ENCODE measurements at places on chromosomes 4 and X.

DNA sequence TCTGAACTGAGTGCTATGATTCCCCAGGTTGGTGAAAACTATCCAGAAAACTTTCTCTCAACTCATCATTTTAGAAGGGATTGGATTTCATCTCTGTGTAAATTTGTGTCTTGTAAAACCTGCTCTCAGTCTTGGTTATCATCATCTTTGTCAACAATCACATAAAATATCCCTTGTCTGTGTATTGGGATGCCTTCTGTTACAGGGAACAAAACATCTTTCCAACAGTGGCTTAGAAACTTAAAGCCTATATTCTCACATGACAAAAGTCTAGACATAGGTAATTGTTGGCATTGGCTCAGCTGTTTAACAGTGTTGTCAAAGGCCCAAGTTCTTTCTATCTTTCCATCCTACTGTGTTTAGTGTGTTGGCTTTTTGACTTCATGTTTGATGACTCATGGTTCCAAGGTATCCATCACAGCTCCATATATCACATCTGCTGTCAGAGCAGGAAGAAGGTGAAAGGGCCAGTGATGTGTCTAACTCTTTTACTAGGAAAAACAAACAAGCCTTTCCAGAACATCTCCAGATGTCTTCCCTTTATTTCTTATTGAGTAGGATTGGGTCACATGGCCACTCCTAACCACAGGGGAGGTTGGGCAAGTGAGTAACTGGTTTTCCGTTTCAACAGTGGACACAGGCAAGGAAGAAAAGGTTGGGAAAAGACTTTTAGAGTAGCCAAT lies 65.0 kb downstream of the PHEX start:
- no peak for DNase-seq

DNA sequence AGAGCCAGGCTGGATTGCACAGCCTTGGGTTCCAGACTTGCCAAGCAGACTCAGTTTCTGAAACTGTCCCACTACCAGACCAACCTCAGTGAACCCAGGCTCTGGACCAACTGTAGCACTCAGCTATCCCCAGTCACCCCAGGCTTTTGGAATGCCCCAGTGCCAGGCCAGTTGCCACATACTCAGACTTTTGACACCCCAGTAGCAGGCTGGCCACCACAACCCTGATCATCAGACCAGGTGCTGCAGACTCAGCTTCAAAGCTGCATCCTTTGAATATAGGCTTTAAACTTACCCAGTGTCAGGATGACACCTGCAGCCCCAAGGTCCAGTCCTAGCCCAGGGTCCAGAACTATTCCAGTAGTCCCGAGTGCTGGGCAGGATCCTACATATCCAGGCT lies 1389.9 kb downstream of the ARAP2 start:
- no peak for DNase-seq

- no peak for DNase-seq
Observed at GRCh38 chr4:154618708-154619315, 6.4 kb upstream of the FGG start.

DNA sequence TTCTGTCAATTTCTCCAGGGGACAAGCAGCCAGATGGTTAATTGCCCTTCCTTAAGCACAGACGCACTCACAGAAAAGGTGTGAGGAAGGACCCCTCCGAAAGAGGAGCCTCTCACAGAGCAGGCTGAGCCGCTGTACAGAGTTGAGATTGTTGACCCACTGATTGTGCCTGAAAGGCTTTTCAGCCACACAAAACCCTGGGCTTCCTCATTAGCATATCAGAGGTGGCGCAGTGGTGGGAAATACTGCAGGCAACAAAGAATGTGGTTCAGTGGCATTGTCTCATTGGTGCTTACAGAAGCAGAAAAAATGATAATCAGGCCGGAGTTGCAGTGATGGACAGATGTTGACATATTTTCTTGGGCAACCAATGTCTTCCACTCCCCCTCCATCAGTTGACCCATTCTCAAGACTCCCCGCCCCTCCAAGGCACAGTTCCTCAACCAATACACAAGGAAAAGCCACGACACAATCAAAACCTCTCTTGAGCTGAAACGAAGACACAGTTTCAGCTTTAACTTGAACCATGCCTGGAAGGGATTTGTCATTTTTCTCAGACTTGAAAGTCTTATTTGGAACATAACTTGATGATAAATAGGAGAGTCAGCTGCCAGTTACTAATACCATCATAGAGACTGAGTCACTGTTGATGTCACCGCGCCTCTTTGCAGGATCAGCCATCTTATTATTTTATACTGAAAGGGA lies 53.1 kb downstream of the ATXN3L start:
- DNase-seq: no peak

DNA sequence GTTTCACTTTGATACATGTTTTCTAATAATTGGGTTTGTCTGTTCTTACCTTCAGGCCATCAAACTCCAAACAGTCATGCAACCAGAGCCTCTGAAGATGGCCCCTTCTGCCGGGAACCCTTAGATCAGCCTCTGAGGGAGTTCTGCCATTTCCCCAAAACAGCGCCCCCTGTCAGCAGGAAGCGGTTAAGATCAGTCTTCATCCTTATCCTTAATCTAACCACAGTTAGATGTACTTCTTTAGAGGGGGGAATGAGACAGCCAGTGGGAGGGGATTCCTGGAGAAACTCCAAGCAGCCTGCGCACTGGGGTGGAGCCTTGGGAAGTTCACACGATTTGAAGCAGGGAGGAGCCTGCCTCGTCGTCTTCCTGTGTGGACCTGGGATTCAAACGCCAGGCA lies 185.4 kb downstream of the INPP4B start:
- no peak for DNase-seq

- no peak for DNase-seq
Observed at GRCh38 chrX:45485719-45486118, 285.0 kb upstream of the DIPK2B start.

DNA sequence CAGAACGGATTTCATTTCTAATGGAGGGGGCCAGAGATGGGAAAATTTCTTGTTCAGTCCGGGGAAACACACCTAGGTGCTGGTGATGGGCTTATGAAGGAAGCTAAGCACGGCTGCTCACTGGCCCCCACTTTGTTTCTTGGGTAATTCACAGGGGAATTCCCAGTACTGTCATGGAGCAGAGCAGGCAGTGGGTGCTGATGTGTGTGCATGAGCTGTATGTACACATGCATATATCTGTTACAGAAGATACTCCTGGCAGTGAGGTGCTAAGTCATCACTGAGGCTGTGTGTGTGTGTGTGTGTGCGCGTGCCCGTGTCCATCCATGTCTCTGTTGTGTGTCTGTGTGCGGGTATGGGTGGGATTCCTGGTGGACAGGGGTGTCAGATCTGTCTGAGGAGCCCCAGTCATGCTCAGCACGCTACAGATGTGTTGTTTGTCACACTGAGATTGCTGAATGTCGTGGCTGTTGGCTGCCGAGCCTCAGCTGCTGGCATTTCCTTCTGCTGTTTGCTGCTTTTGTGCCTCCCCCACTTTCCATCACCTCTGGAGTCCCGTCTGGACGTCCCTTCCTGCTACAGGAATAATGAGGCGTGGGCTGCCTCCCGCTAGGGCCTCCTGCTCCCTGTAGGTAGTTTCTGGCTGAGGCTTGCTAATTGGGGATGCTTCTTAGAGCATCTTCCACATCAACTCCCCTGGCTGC lies 53.3 kb downstream of the JADE1 start:
- no peak for DNase-seq

DNA sequence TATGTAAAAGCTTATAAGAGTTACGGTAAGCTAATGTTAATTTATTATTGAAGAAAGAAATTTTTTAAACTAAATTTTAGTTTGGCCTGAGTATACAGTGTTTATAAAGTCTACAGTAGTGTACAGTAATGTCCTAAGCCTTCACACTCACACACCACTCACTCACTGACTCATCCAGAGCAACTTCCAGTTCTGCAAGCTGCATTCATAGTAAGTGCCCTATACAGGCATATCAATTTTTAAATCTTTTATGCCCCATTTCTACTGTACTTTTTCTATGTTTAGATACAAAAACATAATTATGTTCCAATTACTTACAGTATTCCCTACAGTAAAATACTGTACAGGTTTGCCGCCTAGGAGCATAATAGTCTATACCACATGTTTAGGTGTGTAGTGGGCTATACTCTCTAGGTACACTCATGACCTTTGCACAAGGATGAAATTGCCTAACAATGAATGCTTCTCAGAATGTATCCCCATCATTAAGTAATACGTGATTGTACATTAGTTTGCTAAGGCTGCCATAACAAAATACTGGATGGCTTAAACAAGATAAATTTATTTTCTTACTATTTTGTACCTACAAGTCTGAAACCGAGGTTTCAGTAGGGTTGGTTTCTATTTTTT lies 333.8 kb upstream of the PCDH7 start:
- no peak for DNase-seq

DNA sequence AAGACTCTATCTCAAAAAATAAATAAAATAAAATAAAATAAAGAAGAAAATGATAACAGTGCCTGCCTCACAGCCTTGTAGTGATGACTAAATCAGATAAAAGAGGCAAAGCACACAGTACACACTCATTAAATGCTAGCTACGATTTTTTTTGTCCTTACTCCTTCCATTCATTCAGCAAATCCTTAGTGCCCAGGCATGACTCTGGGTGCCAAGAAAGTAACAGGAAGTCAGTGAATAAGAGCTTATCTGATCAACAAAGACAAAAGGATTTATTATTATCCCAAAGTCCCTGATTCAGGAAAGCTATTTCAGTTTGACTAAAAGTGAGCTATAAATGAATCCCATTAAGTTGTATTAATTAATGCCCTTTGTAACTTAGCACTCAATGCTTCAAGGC lies 92.7 kb downstream of the SH3KBP1 start:
- no peak for DNase-seq

GRCh38 chr4:63663870-63664269 lies 745.4 kb downstream of the TECRL start:
- DNase-seq: no peak

DNA sequence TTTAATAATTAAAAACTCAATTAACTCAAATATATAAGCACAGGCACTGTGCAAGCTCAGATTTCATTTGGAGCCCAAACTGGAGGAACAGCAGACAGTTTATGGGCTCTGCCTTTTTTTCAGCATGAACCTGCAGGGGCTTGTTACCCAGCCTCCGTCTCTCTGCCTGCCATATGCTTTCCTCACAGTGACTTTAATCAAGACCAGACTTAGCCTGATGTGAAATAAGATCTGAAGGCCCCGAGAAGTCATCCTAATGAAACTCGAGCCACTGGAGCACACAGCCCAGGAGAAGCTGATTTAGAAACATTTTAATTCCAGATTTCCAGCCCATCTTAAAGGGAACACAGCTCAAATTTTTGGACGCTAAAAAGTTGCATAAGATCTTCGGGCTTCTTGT lies 55.6 kb downstream of the SPATA18 start:
- no peak for DNase-seq

DNA sequence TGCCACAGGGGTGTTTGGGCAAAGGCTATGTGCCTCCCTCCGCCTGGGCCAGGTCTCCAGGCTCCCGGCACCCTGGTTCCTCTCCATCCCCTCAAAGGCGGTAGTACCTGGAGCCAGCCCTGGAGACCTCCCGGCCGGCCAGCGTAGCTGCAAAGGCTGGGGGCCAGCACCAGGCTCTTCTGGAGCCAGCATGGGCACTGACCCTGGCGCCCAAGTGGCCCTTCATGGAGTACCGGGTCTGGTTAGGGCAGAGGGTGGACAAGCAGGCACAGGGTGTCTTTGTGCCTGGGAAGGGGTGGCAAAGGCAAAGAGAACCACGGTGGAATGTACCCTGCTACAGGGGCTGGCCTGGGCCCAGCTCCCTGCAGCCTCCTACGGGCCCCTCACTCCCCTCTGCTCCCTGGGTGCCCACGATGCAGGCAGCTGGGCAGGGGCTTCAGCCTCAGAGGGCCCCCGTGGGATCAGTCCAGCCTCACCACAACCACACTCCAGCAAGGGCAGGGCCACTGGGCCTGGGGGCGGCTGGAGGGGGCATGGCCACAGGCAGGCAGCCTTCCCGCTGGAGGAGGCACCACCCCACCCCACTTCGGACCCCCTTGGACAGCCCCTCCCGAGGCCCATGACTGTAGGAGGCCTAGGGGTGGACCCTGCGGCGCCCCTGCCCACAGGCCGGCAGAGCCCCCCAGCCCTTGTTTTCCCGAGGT lies 112.9 kb upstream of the NKX1-1 start:
- DNase-seq: no peak

DNA sequence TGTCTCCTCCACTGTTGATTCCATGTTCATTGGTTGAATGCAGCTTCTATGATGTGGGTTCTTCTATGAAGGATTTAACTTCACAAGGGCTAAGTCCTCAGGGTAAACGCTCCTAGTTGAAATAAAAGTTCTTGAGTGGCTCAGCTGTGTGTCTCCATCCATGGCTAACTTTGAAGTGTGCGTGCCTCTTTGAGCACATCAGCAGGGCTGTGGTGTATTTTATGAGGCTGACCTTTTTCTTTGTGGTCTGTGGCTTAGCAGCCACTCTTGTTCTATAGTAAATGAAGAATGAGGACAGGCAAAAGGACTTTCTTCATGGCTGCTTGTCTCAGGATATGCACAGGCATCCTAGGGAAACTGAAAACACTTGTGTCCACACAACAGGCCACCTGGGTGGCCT lies 88.5 kb downstream of the KIT start:
- DNase-seq: no peak

GRCh38 chr4:36288731-36289426 lies 7.5 kb downstream of the DTHD1 start:
- no peak for DNase-seq

GRCh38 chrX:107741404-107741790 lies 34.2 kb downstream of the TSC22D3 start:
- DNase-seq: no peak

DNA sequence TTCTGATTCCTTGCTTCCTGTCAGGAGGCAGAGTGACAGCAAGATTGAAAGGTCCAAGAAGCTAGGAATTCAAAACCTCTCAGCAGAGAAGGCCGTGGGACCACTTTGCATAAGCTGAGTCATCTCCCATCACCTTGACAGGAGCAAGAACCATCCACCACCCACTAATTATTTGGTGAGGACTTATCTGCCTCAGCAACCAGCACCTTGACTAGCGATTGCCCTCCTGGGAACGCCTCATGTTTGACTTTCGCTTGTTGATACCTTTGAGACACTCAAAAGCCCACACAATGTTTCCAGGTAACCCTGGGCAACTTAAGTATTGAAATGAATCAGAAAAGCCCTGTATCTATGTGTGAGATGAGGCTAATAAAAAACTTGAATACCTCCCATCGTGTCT lies 233.5 kb upstream of the GYPA start:
- DNase-seq: no peak

GRCh38 chrX:2498781-2499302 lies 1.9 kb downstream of the DHRSX start:
- DNase-seq: no peak

Measured in ascending aorta (tissue), 2 donors.